Renal cortical epithelial cell (primary cell): ENCODE measurements at places on chromosomes 2 and 18.

DNA sequence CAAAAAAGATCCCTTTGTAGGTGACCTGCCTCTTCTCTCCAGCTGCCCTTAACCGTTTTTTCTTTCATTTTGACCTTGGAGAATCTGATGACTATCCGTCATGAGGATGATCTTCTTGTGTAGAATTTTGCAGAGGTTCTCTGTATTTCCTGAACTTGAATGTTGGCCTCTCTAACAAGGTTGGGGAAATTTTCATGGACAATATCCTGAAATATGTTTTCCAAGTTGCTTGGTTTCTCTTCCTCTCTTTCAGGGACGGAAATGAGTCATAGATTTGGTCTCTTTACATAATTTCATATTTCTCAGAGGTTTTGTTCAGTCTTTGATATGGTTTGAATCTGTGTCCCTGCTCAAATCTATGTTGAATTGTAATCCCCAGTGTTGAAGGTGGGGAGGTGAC is 34.0 kb downstream of the ZC3H8 start:
- DNase-seq, result no peak

GRCh38 chr2:19947184-19947940 is 42.5 kb downstream of the WDR35 start:
- DNase-seq, result no peak

- no peak for DNase-seq
Measured at GRCh38 chr18:50961974-50962373, 5.9 kb upstream of the ELAC1 start.

GRCh38 chr18:46416706-46417638 is 240.0 kb downstream of the LOXHD1 start:
- peak; percentile 15 for DNase-seq
